ENCODE measurements at places on chromosomes 5 and 9.

GRCh38 chr5:119373449-119373858, 17.6 kb downstream of the TNFAIP8 start:
- DNase-seq = no peak

DNA sequence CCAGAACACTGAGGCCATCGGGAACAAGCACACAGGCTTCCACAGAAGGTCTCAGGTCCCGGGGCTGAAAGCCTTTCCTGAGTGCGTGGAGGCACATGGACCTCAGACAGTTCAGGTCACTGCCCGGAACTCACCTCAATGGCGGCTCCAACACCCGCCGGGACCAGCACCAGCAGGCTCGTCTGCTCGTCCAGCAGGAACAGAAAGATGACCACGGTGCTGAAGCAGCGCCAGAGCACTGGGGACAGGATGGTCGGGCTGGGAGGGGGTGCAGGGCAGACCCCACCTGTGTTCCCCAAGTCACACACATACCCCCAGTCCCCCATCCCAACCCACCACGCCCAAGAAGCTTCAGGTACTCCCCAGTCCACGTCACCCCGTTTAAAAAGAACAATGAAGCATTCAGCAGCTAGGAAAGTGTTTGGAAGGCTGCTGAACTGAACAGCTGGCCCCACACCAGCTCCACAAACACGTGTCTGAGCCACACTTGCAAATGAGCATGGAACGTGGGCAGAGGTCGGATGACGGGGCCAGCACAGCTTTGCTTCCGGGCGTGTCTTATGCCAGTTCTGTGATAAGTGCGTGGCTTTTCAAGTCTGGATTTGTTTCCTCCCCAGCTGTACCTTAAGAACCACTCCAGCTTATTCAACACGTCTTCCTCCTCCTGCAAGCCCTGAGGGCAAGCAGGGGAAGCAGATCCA, 14.6 kb downstream of the CLPTM1L start:
- DNase-seq = no peak

DNA sequence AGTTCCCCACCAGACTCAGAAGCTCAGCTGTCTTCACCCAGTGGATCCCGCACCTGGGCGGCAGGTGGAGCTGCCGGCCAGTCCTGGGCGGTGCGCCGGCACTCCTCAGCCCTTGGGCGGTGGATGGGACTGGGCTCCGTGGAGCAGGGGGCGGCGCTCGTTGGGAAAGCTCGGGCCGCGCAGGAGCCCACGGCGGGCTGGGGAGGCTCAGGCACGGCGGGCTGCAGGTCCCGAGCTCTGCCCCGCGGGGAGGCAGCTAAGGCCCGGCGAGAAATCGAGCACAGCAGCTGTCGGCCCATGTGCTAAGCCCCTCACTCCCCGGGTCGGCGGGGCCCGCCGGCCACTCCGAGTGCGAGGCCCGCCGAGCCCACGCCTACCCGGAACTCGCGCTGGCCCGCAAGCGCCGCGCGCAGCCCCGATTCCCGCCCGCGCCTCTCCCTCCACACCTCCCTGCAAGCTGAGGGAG, 560.0 kb downstream of the BRINP1 start:
- no peak for DNase-seq

GRCh38 chr5:151862811-151863472, 61.7 kb downstream of the GLRA1 start:
- DNase-seq = no peak

DNA sequence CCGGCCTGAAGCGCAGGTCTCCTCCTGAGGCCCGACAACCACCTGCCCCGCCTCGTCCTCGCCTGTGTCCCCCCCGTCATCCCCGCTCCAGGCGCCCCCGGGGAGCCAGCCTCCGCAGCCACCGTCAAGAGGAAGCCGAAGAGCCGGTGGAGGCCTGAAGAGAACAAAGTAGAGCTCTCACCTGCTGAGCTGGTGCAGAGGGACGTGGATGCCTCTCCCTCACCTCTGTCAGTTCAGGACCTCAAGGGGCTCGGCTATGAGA, 169.9 kb downstream of the HINT1 start:
- no peak for DNase-seq

DNA sequence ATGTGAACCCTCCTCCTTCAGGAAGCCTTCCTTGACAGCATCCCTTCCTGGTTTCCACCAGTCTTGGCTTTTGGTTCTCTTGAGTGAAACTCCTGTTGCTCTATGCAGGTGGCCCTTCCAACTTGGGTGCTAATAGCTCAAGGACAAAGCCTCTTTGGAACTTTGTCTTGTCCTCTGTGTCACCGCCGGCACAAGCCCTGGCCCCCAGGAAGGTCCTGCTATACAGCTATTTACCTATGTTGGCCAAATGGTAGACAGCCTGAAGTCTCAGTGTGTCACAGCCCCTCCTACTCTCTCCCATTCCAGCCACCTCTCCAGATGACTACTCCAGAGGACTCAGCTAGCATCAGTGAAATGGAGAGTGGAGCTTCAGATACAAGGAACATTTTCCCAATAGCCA, 94.7 kb upstream of the ZNF618 start:
- DNase-seq = no peak

GRCh38 chr5:170534177-170534576, 30.4 kb downstream of the KCNIP1 start:
- no peak for DNase-seq

GRCh38 chr5:85972539-85972938, 645.2 kb upstream of the COX7C start:
- no peak for DNase-seq

DNA sequence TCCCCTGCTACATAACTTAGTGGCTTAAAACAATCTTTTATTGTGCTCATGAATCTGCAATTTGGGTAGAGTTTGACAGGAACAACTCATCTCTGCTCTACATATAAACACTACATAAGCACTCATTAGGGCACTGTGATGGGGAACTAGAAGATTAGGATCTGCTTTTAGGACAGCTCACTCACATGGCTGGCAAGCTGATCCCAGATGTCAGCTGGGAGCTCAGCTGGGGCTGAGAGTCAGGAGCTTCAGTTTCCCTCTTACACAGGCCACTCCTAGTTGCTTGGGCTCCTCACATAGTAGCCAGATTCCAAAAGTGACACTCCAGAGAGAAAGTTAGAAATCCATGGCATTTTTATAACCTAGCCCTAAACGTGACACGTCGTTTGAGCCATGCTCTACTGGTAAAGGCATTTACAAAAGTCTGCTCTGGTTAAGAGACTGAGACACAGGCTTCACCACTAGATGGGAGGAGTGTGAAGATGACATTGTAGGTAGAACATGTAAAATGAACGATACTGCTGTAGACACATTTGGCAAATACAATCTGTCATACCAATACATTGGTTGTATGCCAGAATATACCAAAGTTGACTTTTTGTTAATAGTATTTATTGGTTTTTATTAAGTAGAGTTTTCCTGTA, 23.6 kb downstream of the SCAI start:
- no peak for DNase-seq

- no peak for DNase-seq
Measured at GRCh38 chr9:74742792-74743730, 144.7 kb downstream of the TRPM6 start.

DNA sequence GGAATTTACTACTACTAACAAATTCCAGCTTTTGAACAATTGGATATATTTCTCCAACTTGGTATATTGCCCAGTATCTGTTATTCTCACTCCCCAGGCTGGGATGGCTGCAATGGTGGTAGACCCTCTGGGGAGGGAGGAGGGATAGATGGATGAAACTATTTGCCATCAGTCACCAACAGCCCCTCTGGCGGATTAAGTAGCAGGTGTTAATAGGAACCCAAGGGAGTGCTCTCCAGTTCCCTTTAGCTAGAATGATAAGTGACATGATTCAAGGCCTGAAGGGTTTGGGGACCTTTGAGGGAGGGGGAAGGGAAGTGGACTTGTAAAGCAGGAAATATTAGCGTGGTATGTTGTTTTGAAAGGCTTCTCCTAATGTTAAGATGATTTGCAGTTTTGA, 824.0 kb upstream of the ARRDC3 start:
- DNase-seq = no peak

DNA sequence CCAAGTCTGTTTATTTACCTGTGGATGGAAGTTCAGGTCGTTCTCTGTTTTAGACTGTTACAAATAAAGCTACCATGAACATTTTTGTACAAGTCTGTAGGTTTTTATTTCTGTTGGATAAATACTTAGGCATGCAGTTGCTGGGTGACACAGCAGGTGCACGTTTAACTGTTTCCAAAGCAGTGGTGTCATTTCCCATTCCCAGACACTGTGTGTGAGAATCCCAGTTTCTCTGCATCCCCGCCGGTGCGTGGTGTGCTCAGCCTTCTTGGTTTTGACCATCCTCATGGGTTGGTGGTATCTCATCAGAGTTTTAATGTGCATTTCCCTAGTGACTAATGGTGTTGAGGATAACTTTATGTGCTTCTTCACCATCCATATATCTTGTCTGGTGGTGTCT, 27.2 kb downstream of the AHRR start:
- DNase-seq = no peak

DNA sequence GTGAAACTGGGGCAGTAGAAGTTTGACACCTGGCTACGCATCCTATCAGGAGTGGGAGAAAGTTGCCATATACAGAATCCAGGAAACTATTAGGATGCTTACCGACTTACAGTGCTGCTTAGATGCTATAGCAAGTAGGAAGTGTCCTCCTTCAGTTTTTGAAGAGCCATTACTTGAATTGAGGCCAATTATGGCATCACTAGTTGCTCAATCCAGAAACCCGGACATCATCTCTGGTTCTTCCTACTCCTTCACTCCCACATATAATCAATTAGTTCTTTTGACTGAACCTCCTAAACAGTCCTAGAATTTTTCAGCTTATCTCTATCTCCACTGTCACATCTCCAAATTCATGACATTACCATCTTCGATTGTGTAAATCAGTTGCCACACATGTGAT, 41.8 kb upstream of the UGCG start:
- no peak for DNase-seq

DNA sequence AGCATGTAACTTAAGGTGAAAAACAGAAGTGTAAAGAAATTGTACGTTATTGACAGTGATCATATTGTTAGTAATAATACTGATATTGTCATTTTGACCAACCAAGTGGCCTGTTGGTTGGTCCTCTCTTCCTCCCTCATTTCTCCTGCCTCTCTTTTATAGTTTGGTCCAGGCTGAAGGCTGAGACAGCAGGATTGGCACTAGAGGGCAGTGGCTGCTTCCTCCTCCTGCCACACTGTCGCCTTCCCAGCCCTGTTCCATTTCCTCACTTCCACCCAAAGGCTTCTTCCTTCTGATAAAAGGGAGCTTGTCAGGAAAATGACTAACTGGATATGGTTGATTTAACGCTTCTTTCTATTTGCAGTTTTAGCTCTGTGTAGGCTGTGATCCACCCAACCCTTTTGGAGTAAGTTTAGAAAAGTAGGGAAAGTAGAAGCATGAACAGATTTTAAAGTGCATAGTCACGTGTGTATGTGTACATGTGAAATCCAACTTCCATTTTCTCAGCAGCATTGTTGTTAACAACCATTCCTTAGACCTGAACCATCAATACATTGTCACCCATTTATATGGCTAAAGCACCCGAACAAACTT, 35.6 kb downstream of the PTCD2 start:
- no peak for DNase-seq

- no peak for DNase-seq
Measured at GRCh38 chr5:42267091-42267490, 156.1 kb upstream of the GHR start.

GRCh38 chr5:91645347-91645746, 262.2 kb upstream of the ARRDC3 start:
- DNase-seq = no peak

GRCh38 chr5:33182986-33183385, 257.8 kb upstream of the TARS1 start:
- DNase-seq = no peak

- no peak for DNase-seq
Measured at GRCh38 chr5:173236531-173237142, 1.6 kb upstream of the NKX2-5 start.

DNA sequence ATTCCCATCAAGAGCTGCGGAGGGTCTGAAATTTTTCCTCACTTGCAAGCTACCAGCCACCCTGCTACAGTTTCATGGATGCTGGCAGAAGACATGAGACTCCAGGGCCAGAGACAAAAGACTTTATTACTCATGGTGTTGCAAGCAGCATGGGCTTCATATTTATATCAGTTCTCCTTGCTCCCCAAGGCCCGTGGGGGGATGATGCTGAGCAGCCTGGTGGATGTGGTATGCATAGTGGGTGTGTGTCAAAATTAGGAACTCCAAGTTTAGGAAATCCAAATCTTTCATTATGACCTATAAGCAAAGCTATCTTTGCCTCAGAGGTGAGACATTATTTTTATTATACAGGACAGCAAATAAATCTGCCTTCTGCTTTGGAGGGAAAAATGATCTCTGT, 105.7 kb upstream of the ALDH1B1 start:
- no peak for DNase-seq
